ENCODE measurements at places on chromosomes 6 and 20.

DNA sequence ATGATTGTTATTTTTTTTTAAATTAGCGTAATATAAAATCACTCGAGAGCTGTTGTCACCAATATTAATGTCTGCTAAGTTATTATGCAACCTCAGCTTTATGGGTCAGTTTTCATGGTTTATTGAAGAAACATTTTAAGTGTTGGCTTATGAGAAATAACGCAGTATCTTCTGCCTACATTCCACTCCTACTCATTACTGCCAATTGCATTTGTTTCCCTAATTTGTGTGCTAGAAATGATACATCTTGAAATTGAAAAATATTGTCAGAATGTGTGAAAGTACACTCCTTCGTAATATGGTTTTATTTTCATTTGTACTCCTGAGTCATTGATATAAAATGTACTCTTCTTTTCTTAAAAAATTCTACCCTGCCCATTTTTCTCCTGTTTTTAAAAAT, 333.3 kb upstream of the HSF2 start:
- H3K4me3 ChIP-seq, result no peak overlapping the region
- H3K4me1 ChIP-seq, result no peaks in the 10 kb centered on the region
- no peaks in the 10 kb centered on the region for H3K36me3 ChIP-seq
- H3K27me3 ChIP-seq, result no peaks in the 10 kb centered on the region
- no peak overlapping the region for H3K27ac ChIP-seq
- no peak for DNase-seq

GRCh38 chr6:16004934-16005679, 123.8 kb upstream of the MYLIP start:
- no peaks in the 10 kb centered on the region for H3K27me3 ChIP-seq
- no peak overlapping the region for H3K4me3 ChIP-seq
- H3K27ac ChIP-seq, result no peak overlapping the region
- no peak for DNase-seq
- no peaks in the 10 kb centered on the region for H3K36me3 ChIP-seq

- no peak for DNase-seq
- no peaks in the 10 kb centered on the region for H3K36me3 ChIP-seq
These were observed 13.7 kb upstream of the TMX4 start for GRCh38 chr20:8033151-8033841.

DNA sequence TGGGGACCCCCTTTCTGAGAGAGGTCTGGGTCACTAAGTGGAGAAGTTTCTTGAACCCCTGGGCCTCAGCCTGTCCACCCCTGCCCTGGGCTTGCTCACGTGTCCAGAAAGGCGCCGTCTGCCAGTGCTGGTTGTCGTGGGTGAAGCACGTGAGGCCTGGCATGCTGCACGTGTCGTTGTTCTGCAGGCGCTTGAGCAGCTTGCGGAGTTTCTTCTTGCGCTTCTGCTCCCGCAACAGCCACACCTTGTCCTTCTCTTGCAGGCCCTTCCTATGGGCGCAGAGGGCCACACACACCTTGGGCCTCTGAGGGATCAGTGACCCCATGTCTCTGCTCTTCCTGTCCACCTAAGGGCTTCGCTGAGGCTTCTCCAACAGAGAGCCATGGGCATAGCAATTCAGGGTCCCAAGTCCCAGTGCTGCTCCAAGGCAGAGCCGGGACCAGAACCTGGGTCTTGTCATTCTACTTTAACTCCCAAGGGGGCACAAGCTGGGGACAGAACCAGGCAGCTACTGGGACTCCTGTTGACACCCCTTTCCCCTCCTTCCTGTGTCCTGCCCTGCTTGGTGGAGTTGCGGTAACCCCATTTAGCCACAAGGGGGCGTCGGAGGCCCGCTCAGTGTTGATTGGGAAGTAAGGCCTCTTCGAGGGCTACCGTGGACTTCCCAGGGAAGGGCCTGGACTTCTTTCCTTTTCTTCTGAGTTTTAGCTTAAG, 121.8 kb downstream of the SULF2 start:
- H3K4me3 ChIP-seq, result no peak overlapping the region
- peaks cover 59% of the 10 kb centered on the region for H3K36me3 ChIP-seq
- H3K4me1 ChIP-seq, result no peaks in the 10 kb centered on the region
- no peaks in the 10 kb centered on the region for H3K27me3 ChIP-seq

DNA sequence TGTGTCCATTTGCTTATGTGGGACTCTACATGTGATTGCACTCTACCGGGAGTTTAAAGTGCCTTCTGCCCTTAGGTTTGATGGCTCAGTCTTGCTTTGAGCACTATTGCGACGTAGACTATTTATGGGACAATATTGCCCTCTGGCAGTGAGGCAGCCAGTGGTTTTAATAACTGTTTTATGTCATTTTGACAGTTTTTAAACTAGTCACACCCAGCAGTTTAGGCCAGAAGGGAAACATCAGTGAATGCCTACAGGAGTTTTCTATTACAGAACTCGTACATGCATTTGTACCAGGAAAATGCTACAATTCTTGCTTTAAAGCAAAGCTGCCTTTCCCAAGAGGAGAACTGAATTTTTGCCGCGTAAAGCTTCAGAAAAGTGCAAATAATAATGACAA, 813.7 kb downstream of the KIF16B start:
- no peak overlapping the region for H3K27ac ChIP-seq
- DNase-seq, result no peak
- no peaks in the 10 kb centered on the region for H3K27me3 ChIP-seq

DNA sequence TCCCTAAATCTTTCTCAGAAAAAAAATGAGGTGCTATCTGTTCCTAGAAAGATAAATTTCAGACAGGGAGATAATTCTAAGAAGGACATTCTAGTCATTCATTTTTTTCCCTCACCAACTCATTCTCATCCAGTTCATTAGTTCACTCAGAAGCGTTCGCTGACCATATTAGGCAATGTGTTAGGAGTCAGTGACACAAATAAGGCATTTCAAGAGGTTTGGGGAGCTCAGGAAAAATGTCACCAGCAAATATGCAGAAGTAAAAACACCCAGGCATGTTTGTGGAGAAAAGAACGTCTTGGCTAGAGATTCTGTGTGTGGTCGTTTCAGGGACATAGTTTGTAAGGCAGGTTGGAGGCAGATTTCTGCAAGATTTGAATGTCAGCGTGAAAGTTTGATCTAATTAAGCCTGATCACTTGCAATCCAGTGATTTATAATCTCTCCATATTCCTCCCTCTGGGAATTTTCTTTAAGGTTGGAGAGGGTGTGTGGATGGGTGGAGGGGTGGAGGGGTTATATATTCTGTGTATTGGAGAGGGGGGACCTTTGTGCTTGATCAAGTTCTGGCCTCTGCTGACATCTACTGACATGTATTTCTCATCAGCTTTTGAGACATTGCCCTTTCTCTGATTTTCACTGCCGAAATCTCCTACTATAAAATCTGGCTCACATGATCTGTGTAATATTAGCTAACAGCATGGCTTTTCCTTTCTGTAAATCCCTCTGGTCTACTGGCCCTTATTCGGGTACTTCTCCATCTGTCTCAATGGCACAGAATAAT, 3.6 kb downstream of the MYCT1 start:
- no peak for DNase-seq
- H3K27me3 ChIP-seq, result no peaks in the 10 kb centered on the region
- H3K4me1 ChIP-seq, result peaks cover 9% of the 10 kb centered on the region
- no peaks in the 10 kb centered on the region for H3K36me3 ChIP-seq
- peak overlapping the region; percentile 54 for H3K27ac ChIP-seq

DNA sequence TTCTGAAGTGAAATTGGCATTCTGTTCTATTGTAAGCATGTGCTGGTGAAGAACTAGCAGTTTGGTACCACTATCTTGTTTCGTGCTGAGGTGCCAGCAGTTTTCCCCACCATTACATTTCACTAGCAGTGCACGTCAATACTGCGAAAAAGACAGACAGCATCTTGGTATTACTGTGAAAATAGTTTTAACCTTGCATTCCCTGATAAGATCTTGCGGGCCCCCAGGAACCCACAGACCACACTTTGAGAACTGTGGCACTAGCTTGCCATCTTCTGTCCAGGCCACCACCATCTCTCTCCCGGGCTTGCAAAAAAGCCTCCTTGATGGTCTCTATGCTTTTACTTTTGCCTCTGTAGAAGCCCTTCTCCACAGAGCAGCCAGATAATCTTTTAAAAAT, 185.7 kb downstream of the BACH2 start:
- no peaks in the 10 kb centered on the region for H3K27me3 ChIP-seq
- no peak for DNase-seq

DNA sequence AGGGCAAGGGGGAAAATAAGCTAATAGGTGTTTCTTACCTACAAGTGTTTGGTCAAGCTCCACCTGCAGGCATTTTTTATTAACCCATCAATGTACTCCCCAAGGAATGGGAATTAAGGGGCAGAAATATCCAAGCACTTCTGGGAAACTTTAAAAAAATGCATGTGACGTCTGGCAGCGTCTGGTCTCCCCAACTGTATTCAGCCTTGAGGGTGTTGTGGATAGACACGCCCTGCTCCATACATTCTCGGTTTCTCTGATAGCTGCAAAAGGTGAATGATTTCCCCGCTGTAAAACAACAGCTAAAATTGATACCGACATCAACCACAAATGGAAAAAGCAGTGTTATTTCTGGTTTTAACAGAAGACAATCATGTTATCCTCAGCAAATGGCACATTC, 2.5 kb upstream of the FOXQ1 start:
- H3K4me1 ChIP-seq, result peaks cover 11% of the 10 kb centered on the region
- H3K27ac ChIP-seq, result no peak overlapping the region
- no peak overlapping the region for H3K4me3 ChIP-seq
- DNase-seq, result no peak
- H3K36me3 ChIP-seq, result no peaks in the 10 kb centered on the region

DNA sequence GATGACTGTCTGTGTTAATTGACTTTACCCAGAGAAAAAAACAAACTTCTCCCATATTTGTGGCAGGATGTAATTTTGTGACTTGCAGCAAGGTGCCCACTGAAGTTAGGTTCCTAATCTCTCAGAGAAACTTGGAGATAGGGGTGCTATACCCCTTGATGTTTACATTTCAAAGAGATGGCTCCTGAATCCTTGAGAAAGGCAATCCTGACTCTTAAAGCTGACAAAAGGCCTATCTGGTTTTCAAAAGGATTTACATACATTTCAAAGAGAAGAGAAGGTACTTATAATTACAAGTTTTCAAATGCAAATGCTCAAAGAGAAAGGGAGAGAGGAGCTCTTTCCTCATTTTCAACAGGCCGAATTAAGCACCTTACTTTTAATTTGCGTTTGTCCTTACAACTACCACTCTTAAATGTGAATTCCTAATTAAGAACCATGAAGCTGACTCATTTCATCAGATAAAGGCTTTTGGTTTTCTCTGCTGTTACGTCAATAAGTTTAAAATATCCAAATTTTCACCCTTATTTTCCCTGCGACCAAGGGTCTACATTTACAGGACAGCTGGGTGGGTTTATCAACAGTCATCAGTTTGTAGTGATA, 711.8 kb upstream of the MAP3K7 start:
- H3K4me1 ChIP-seq, result no peaks in the 10 kb centered on the region
- no peaks in the 10 kb centered on the region for H3K27me3 ChIP-seq
- no peak overlapping the region for H3K4me3 ChIP-seq
- H3K36me3 ChIP-seq, result no peaks in the 10 kb centered on the region
- H3K27ac ChIP-seq, result no peak overlapping the region
- DNase-seq, result no peak

- no peaks in the 10 kb centered on the region for H3K27me3 ChIP-seq
- no peaks in the 10 kb centered on the region for H3K4me1 ChIP-seq
These were observed 28.6 kb downstream of the KIF25 start for GRCh38 chr6:168025831-168026710.

GRCh38 chr20:57919049-57919448, 209.2 kb upstream of the PMEPA1 start:
- H3K4me1 ChIP-seq, result no peaks in the 10 kb centered on the region
- DNase-seq, result no peak
- no peaks in the 10 kb centered on the region for H3K27me3 ChIP-seq

DNA sequence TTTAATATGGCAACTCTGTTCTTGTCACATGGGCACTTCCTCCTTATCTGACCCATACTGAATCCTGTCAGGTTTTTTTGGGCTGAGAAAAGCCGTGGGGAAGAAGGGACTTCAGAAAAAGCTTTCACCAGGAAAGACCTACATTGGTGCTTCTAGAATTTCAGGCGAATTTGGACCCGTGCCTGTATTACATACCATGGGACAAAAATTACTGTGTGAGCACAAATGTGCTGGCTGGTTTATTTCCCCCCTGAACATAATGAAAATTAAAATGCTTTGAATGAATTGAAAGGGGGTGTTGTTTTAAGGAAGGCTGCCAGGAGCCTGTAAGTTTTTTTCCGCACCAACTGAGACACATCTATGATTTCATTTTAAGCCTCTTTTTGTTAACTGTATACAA, 29.6 kb downstream of the CAP2 start:
- no peak overlapping the region for H3K27ac ChIP-seq
- no peaks in the 10 kb centered on the region for H3K27me3 ChIP-seq
- DNase-seq, result no peak
- H3K4me3 ChIP-seq, result no peak overlapping the region

- H3K36me3 ChIP-seq, result no peaks in the 10 kb centered on the region
- H3K27me3 ChIP-seq, result no peaks in the 10 kb centered on the region
- H3K27ac ChIP-seq, result no peak overlapping the region
- no peak overlapping the region for H3K4me3 ChIP-seq
- peaks cover 3% of the 10 kb centered on the region for H3K4me1 ChIP-seq
- no peak for DNase-seq
These were observed 507.3 kb upstream of the CITED2 start for GRCh38 chr6:139881728-139882211.

GRCh38 chr6:100171533-100172321, 177.7 kb upstream of the MCHR2 start:
- H3K4me1 ChIP-seq, result peaks cover 9% of the 10 kb centered on the region
- no peak for DNase-seq
- H3K27me3 ChIP-seq, result no peaks in the 10 kb centered on the region
- H3K36me3 ChIP-seq, result no peaks in the 10 kb centered on the region
- H3K27ac ChIP-seq, result no peak overlapping the region
- H3K4me3 ChIP-seq, result no peak overlapping the region

GRCh38 chr6:96963809-96964208, 39.3 kb downstream of the KLHL32 start:
- H3K27ac ChIP-seq, result no peak overlapping the region
- no peak overlapping the region for H3K4me3 ChIP-seq
- H3K4me1 ChIP-seq, result no peaks in the 10 kb centered on the region
- no peaks in the 10 kb centered on the region for H3K27me3 ChIP-seq

GRCh38 chr6:37792457-37793033, 27.0 kb upstream of the ZFAND3 start:
- H3K4me3 ChIP-seq, result no peak overlapping the region
- H3K27ac ChIP-seq, result no peak overlapping the region
- DNase-seq, result no peak
- peaks cover 16% of the 10 kb centered on the region for H3K4me1 ChIP-seq

- no peaks in the 10 kb centered on the region for H3K4me1 ChIP-seq
- H3K4me3 ChIP-seq, result no peak overlapping the region
- no peaks in the 10 kb centered on the region for H3K27me3 ChIP-seq
- no peaks in the 10 kb centered on the region for H3K36me3 ChIP-seq
- H3K27ac ChIP-seq, result no peak overlapping the region
These were observed 4.6 kb downstream of the RBBP8NL start for GRCh38 chr20:62422636-62423325.

All from heart left ventricle (tissue), 16 donors.